ENCODE measurements at places on chromosomes 12 and 14.

DNA sequence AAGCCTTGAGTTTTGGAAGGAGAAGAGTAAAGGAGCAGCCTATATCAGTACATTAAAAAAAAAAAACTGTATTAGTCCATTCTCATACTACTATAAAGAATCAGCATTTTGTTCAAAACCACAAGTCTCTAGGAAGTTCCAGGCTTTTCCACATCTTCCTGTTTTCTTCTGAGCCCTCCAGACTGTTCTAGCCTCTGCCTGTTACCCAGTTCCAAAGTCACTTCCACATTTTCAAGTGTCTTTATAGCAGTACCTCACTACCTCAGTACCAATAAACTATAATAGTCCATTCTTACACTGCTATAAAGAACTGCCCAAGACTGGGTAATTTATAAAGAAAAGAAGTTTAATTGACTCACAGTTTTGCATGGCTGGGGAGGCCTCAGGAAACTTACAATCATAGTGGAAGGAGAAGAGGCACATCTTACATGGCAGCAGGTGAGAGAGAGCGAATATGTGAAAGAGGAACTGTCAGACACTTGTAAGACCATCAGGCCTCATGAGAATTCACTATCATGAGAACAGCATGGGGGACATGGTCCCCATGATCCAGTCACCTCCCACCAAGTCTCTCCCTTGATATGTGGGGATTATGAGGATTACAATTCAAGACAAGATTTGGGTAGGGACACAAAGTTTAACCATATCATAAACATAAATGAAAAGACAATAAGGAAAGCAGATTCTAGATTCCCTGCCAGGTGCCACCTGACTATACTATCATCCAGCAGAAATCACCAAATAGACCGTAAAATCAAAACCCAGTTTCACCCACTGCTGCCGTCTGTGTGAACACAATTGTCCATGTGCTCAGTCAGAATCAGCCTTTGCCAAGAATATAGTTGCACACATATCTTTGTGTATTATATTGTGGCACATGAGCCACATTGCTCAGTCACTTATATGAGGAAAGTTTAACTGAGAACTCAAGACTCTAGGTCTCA is 27.8 kb downstream of the TOGARAM1 start:
- no peak for DNase-seq

GRCh38 chr12:52657250-52657902 is 5.4 kb upstream of the KRT2 start:
- DNase-seq, result no peak

DNA sequence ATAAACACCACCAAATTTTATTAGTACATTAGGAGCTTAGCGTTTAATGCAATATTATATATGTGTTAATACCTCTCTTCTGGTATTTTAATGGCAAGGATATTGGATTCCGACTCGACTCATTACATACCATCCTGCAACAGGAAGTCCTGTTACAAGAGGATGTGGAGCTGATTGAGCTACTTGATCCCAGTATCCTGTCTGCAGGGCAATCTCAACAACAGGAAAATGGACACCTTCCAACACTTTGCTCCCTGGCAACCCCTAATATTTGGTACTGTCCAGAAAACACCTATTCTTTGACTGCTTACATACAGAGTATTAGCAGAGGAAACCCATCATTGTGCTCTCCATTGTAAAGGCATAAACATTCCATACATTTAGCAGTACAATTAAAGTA is 45.2 kb downstream of the VEZT start:
- DNase-seq, result no peak

DNA sequence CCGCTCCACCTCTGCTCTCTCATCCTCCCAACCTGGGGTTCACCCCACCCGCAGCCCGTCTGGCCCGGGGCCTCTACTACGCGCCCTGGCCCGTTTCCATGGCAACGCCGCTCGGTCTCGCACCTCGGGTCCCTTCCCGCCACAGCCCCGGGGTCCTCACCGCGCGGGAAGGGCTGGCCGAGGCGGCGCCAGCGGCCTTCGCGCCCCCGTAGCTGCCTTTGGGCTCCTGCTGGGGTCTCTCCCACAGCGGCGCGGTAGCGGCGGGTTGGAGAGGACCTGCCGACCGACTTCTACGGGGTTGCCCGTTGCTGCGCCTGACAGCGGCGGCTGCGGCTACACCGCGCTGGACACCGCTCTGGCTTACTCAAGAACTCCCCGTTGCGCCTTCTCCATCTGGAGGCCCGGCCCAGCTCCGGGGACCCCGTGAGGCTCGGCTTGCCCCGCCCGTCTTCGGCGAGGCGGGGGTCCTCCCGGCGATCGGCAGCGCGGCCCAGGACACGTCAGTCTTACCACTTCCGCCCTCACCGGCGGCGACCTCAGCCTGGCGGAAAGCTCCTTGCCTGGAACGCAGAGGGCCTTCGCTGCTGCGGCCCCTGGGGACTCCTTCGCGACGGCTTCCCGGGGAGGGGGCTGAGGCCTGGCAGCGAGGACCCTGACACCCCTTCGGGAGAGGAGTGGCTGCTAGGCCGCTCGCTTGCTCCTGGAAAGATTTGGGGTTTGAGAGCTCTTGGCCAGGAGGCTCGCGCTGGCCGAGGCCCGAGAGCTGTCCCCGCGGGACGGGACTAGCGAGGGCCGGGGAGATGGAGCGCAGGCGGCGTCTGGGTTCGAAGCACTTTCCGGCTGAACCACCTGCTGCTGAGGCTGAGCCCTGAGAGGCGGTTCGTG is at the start of gene TM9SF1:
Gene TM9SF1 (minus strand): TSS at position 256 of the 885 bp plus-strand sequence. CDS start 422 bp downstream, outside the sequence.
- DNase-seq, result peak; percentile 73

- peak; percentile 72 for DNase-seq
These were observed at the start of gene NUAK1 for GRCh38 chr12:106138633-106139421. TSS of gene NUAK1 (minus strand) at chr12:106138954. CDS start at chr12:106138653, 301 bp downstream.

GRCh38 chr12:71503579-71504391 is 64.2 kb downstream of the LGR5 start:
- no peak for DNase-seq

- no peak for DNase-seq
These were observed 180.8 kb downstream of the ADCK1 start for GRCh38 chr14:77980475-77981321.

DNA sequence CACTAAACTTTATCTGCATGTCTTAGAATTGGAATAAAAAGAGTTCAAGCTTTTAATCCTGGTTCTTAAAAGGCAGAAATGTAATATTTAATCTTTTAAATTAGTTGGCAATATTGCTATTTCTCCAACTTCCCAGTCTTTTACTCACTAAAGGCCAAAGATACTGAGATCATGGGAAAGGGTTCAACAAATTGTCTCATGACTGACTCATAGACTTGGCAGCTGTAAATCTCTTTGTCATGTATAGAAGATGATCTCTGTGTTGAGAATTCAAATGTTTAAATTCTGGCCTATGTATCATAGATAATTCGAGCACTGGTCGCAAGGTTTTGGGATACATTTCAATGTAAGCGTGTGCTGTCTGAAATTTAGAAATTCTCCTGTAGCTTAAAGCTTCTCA is 40.1 kb upstream of the STRAP start:
- no peak for DNase-seq

- no peak for DNase-seq
These were observed 36.0 kb downstream of the TMEM63C start for GRCh38 chr14:77217551-77217950.

All from HAP-1 (cell line).